COR-L47 (cell line): ENCODE measurements at places on chromosomes 12 and 14.
A peak's percentile ranks its signal among the peaks of the same experiment; 100 is the strongest.

- no peak for DNase-seq
Measured at GRCh38 chr12:70671698-70672097, 34.5 kb upstream of the PTPRB start.

GRCh38 chr12:51639361-51639760 is 48.3 kb downstream of the SCN8A start:
- no peak for DNase-seq

GRCh38 chr12:11963841-11964471 is 106.8 kb upstream of the BCL2L14 start:
- DNase-seq = no peak

DNA sequence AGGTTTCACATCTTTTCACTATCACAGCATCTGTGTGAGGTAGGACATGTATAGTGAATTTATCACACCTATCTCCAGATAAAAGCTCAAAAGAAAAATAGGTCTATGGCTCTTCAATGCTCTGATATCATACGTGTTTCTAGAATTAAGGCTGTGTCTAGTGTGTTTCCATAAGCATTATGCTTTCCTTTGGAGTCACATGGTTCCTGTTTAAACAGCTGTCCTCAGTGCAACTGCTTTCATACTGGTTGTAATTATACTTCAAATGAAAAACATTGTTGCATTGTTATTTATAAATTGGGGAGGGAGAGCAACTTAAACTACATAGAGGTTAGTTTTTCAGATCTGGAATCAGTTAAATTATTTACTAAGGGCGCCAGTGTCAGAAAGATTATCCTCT is 151.6 kb downstream of the SYT1 start:
- peak; percentile 90 for DNase-seq

DNA sequence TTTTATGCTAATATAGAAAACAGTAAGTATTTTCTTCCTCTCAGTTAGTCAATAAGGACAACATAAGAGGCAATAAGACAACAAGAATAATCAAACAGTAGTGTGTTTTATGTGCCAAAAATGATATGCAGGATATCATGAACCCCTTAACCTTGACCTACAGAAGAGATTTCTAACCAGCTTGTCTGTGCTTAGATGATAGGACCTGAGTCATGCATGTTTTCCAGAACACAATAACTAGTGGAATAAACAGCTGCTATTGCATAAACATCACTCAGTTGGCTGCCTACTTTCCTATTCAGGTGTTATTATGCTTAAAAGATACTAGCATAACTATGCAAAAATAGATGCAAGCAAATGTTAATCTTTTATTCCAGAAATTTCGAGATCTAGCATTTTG is 282.5 kb downstream of the PRKD1 start:
- DNase-seq = no peak

DNA sequence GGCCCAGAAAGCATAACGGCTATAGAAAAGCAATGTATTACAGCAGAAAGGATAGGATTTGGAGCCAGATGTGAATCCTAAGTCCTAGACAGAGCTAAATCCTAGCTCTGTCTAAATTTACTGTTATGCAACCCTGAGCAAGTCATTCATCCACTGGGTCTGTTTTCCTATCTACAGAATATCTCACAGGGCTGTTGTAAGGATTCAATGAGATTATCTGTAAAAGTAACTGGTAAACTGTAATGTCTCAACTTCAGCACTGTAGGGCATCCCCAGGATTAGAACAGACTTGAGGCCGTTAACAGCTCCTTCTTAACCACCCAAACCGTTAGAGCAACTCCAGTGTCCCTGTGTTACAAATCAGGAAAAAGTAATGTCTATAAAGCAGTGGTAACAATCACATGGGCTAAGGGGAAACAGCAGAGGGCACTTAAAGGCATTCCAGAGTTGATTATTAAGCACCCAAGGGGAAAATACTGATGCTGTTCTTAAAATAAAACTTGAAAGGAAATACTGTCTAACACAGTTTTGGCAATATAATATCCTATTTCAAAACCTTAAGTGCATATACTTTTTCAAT is 10.1 kb downstream of the GMFB start:
- DNase-seq = no peak

DNA sequence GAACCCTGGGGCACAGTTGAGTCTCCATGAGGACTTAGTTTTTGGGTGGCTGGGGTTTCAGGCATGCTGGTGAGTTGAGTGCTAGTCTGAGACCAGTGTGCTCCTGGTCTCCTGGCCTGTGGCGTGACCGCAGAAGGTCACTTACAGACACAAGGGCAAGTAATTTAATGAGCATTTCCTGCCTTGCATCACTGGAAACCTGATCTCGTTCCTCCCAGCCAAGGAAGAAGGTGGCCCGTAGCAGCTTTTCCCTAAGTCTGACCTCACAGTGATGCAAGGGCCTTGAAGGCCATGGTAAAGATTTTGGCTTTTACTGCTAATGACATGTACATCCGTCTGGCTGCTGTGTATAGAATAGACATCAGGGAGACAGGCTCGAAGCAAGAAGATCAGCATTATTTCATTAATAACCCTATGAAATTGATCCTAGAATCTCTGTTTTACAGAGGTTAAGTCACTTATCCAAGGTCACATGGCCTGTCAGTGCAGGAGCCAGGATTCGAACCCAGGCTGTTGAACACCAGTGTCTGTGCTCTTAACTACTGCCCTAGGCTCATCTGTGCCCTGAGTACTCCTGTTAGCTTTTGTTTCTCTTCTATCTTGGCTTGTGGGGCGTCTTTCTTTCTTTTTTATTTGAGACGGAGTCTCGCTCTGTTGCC is 4.6 kb downstream of the TMEM120B start:
- DNase-seq = no peak

GRCh38 chr12:123131291-123131832 is 19.5 kb downstream of the PITPNM2 start:
- DNase-seq = peak; percentile 54

- no peak for DNase-seq
Measured at GRCh38 chr14:89198544-89199329, 218.3 kb downstream of the FOXN3 start.

DNA sequence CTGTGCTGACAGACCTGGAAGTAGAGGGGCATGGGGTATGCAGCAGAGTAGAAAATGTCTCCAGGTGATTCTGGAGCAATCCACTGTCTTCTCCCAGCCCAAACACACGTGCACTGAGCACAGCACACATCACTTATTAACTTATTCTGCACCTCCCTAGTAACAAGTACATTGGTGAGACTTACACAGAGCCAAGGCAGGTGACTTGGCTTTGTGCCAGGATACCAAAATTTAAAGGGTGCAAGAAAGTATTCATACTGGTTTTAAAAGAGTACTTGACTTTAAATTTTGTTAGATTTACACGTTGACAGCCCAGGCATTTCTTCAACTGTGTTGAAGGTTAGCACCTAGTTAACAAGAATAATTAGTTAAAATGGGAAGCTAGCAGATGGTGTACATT is 11.1 kb upstream of the CARMIL3 start:
- DNase-seq = no peak

DNA sequence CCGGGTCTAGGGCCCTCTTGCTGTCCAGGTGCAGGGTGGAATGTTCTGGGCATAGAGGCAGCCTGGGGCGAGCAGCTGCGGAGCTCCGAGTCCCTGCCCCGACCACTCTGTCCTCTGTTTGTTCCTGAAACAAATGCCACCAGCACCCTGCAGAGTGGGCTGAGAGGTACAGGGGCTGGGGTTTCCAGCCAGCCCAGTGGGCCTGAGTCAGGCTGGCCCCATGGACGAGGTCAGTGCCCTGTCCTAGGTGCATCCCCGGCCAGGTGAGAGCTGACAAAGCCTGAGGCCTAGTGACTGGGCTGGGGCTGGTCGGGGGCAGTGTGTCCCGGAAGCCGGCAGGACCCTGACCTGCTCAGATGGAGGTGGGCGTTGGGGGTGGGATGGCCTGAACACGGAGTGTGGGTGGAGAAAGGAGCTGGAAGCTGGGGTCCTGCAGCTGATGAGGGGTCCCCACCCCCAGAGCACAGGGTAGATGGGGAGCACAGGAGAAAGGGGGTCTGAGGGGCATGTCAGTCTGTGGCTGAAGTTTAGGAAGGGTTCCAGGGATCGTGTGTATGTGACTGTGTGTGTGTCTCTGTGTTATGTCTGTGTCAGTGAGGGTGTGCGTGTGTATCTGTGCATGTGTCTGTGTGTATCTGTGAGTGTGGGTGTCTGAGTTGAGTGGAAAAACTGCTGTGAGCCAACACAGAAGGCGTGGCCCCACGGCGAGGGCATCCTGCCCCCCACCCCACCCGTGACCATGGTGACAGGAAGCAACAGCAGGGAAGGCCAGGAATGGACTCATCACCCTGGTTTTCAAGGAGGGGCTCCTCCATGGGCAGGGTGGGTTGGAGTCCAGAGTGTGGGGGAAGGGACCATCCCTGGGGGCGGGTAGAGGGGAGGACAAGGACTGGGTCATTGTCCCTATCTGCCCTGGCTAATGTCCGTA is 2.4 kb upstream of the CRIP1 start:
- peak; percentile 30 for DNase-seq

GRCh38 chr14:90058876-90059458 is 2.8 kb upstream of the KCNK13 start:
- DNase-seq = no peak

DNA sequence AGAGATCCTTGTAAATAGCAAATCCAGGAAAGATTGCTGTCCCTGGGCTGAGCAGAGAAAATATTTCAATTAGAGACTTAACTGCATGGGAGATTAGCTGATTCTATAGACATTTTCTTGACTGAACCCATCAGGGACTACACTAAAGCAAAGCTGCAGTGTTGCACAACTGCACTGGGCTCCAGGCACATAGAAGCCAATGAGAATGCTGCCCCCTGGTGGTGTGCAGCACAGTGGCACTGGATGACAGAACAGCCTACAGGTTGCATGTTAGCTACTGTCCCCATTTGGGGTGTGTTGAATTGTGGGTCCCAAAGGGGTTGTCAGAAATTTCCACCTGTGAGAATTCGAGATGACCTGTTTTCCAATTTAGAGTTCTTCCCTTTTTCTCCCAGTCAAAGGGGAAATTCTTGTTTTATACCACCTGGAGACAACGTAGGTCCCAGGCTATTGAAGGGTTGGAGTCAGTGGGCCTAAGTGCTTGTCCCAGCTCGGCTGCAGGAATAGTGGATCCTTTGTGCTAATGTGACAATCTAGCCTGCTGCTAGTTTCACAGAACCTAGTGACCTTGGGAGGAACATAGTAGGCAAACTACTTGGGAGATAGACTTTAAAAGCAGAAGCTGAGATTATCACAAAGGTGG is 114.7 kb downstream of the SLC8A3 start:
- DNase-seq = peak; percentile 75

DNA sequence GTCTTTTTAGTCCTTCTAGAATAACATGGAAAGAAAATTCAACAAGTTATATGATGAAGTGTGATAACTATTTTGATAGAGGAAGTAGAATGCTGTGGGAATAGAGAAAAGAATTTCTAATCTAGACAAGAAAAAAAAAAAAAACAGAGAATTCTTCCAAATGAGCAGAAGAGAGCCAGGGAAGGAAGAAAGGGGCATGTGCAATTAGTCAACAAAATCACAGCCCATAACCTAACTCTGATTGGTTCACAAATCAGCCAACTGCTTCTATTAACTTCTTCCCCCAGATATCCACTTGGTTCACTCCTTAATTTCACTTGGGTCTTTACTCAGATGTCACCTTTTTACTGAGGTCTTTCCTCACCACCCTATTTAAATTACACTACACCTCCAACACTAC is 69.5 kb downstream of the BTG1 start:
- no peak for DNase-seq

DNA sequence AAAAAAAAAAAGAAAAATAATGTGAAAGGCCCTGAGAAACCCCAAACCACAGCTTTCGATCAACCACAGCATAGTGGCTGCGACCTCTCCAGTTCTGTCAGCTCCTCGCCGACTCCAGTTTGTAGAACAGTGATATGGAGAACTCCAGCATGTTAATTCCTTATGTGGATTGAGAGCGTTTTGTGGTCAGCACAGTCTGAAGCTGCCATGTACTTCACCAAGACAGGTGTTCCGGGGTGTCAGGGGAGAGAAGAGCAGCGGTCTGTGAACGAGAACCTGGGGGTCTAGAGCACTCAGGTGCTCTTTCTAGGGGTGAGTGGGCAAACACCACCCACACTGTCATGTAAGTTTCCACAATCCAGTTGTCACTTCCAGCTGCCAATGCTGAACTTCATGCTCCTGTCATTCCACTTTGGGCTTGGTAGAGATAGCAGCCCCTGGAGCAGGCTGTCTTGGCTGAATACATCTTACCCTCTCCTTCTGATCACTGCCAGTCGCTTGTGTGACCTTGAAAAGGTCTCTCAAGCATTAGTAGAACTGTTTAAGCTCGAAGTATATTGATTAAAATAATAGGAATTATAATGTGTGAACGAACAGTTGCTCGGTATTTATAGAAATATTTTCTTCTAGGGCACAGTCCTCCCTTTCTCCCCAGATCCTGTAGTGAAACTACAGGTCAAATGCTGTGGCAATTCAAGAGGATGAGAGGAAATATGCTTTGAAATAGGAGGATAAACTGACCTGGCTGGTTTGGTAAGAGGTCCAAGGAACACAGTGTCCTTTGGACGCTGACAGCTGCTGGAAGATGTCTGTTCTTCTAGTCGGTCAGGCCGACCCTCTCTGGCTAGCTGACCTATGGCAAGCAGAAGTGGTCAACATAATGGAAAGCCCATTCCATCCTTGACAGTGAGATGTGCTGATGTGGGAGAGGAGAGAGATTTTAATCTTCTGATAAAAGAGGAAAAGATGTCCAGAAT is 15.7 kb upstream of the MAX start:
- no peak for DNase-seq

DNA sequence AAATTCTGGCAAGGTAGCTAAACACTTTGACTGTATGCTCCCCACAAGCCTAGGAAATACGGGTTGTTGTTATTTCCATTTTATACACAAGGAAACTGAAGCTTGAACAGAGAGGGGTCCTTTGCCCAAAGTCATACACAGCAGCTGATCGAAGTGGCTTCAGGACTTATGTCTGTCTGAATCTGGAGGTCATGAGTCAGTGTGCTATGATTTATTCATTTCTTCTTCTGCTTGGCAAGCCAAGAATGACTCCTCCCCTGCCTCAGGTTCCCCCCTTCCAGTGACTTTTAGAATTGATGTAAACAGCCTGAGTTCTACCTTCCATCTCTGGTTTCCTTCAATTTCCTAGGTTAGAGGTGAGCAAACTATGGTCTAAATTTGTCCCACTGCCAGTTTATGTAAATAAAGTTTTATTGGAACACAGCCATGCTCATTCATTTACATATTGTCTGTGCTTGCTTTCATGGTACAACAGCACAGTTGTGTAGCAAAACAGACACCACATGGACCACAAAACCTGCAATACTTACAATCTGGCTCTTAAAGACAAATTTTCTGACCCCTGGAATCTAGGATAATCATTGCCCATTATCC is 34.9 kb upstream of the WSCD2 start:
- DNase-seq = no peak

DNA sequence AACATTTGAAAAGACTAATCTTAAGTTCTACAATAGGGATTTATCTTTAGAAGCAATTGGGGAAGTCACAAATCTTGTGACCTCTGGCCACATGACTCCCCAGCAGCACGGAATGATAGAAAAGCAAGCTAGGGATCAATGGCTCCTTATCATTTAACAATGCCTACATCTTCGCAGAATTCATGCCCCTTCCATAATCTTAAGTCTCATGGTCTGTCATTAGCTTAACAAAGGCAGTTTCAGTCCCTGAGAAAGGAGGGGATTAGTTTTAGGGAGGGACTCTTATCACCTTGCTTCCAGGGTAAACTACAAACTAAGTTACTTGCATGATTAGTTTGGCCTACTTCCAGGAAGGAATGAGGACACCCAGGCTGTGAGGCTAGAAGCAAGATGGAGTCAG is 486.0 kb downstream of the RMST start:
- no peak for DNase-seq

GRCh38 chr12:112852127-112852526 is 54.6 kb upstream of the OAS1 start:
- no peak for DNase-seq
